Activated T-cell treated with anti-CD3 and anti-CD28 coated beads for 4 hours (primary cell): ENCODE measurements at places on chromosomes 13 and 19.

GRCh38 chr19:51586103-51586728, 15.1 kb downstream of the ZNF175 start:
- DNase-seq = no peak

GRCh38 chr13:23870356-23871140, 18.7 kb downstream of the MIPEP start:
- no peak for DNase-seq

DNA sequence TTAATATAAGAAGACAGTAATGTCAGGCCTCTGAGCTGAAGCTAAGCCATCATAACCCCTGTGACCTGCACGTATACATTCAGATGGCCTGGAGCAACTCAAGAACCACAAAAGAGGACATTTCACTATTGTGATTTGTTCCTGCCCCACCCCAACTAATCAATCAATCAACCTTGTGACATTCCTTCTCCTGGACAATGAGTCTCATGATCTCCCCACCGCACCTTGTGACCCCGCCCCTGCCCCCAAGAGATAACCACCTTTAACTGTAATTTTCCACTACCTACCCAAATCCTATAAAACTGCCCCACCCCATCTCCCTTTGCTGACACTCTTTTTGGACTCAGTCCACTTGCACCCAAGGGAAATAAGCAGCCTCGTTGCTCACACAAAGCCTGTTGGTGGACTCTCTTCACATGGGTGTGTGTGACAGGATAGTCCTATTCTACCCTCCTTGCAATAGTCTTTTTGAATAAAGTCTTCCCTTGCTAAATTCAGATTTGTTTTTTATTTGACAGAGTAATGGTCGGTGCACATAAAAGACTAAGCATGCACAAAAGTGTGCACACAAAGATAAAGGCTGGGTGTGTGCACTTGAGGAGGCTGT, 14.0 kb downstream of the CD70 start:
- DNase-seq = no peak

GRCh38 chr19:34228347-34228746, 26.0 kb upstream of the GARRE1 start:
- DNase-seq = no peak

GRCh38 chr13:33349288-33349985, 63.9 kb upstream of the STARD13 start:
- DNase-seq = no peak

DNA sequence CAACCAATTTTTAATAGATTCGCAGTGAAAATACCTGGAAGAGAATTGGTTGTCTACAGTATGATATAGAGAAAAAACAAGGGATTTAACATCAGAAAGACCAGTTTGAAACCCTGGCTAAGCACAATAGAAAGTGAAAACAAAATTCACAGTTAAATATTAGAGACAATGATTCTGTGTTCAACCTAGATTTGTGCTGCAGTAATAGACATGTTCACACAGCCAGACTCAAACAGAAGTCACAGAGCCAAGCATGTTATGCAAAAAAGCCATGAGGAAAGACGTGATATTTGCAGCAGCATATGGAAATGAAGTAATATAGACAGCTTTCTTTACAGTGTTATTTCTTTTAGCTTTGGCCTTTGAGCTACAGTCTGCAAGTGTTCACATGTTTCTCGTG, 48.1 kb downstream of the SCEL start:
- DNase-seq = no peak

GRCh38 chr19:5953030-5953589, 24.8 kb downstream of the RANBP3 start:
- DNase-seq = no peak
